ENCODE measurements at places on chromosomes 11 and 22.

GRCh38 chr11:117037975-117038350, 60.3 kb downstream of the SIK3 start:
- no peak for DNase-seq

- no peak for DNase-seq
Measured at GRCh38 chr11:43976863-43977262, 34.4 kb downstream of the C11orf96 start.

GRCh38 chr11:3903207-3903896, 47.9 kb downstream of the STIM1 start:
- no peak for DNase-seq

GRCh38 chr11:12728417-12728816, 54.2 kb downstream of the TEAD1 start:
- no peak for DNase-seq

- DNase-seq = no peak
Measured at GRCh38 chr22:25366408-25366807, 147.0 kb downstream of the CRYBB2 start.
